AG10803 (cell line): ENCODE measurements at places on chromosomes 7 and 10.

DNA sequence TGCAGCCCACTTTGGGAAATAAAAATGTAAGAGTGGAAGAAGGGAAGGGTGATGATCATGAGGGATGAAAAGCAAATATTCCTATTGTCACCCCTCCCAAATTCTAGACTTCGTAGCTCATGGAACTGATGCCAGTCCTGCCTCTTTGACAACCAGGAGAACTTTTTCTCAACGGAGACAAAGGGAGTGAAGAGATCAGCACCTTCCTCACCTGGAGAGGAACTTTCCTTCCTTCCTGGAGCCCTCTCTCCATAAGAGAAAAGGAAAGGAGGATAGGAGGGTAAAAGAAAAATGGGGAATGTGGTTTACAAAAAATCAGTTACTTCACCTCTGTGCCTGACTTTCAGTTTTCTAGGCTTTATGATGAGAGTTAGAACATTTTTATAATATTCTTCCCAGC, 3.4 kb downstream of the TBX20 start:
- DNase-seq = no peak

- DNase-seq = no peak
Measured at GRCh38 chr10:99520040-99520846, 12.5 kb upstream of the NKX2-3 start.

DNA sequence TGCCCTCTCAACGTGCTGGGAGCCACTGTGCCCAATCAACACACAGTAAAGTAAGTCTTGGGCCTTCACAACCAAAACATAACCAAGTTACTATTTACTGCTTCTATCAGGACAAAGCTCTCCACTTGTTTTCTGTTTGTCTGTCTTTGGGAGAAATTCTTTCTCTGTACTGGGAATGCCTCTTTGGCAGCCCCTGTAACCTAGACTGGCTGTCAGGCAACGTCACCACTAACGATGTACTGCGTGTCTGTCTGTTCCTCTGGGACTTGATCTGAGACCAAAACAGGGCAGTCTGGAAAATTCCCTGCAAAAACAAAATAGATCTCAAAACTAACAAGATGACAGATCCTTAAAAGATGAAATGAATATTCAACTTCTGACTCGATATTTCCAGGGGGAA, 113.0 kb downstream of the SMURF1 start:
- peak; percentile 63 for DNase-seq

- peak; percentile 88 for DNase-seq
Measured at GRCh38 chr10:12195603-12196506, at the start of the genes CDC123 and NUDT5. CDC123 (plus strand) TSS chr10:12196188; CDS start chr10:12196246, 58 bp downstream. NUDT5 (minus strand) TSS chr10:12195891; CDS start chr10:12186291, 9,600 bp downstream.

- DNase-seq = peak; percentile 1
Measured at GRCh38 chr7:89023206-89023605, 227.7 kb upstream of the TEX47 start.

DNA sequence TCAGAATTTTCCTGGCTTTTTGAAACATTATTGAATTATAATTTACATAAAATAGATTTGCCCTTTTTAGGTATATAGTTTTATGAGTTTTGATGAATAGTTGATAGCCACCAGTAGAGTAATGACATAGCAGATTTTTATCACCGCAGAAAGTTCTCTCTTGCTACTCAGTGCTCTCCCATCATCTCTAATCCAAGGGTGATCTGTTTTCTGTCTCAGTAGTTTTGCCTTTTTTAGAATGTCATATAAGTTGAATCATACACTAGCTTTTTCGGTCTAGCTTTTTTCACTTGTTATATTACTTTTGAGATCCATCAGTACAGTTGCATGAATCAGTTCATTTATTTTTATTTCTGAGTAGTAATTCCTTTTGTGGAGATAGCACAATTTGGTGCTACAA, 17.9 kb downstream of the RSBN1L start:
- DNase-seq = no peak

DNA sequence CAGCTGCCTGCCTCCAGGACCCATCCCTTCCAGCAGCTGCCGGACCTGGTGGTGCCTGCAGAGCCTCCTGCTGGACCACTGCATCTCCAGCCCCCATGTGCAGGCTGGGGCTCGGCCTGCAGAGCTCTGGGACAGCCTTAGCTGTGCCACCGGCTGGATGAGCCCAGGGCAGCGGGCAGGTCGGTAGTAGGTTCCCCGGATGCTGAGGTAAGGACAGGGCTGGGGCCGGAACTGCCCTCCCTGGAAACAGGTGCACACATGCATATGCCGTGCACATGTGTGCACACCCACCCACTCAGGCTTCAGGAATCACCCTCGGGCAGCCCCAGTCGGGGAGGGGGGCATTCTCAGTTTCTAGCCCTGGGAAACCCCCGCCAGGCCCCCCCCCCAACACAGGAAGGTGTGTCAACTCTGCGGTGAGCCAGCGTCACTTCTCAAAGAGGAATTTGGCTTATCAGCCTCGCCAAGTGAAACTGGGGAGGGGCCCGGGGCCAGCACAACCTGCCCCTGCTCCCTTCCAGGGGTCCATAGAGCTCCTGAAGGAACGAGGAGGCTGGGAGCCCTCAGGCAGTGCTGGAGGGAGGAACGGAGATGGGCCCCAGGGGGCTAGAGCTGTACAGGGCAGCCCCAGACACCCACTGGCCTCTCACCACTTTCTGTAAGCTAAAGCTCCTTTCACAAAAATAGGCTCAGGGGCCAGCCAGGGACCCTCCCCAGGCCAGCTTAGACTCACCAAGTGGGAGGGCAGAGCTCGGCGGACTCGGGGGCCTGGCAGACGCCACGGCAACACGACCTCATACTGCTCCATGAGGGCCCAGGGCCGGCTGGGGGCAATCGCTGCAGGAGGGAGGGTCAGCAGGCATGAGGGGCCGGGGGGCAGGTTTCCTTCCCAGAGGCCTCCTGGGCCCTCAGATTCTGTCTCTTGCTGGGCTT, 1.7 kb downstream of the ADAM8 start:
- no peak for DNase-seq

DNA sequence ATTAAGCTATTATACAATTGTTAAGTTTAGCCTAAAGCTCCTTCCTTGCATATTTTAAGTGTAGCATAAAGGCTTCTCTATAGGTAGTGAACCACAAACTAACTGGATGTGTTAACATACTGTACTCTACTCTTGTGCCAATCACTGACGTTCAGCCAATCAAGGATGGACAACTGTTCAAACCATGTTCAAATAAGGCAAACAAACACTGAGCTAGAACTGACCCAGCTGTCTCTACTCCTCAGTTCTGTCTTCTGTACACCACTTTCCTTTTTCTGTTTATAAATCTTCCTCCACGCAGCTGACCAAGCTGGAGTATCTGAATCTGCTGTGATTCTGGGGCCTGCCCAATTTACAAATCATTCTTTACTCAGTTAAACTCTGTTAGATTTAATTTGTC, 188.7 kb upstream of the MBL2 start:
- DNase-seq = no peak

- DNase-seq = no peak
Measured at GRCh38 chr7:52659178-52659577, 376.3 kb upstream of the POM121L12 start.

DNA sequence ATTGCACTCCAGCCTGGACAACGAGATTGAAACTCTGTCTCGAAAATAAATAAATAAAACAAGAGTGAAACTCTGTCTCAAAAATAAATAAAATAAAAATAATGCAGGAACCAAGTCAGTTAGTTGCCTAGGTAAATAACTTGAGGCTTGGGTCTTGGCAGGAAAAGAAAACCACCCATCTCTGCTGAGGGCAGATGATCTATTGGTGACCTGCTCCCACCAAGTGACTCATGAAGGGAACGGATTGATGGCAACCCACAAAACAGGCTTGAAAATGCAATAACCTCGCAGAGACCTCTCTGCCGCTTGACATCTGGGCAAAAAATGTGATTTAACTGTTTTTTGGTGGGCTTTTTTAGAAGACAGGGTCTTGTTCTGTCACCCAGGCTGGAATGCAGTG, 86.6 kb downstream of the CALN1 start:
- DNase-seq = no peak

DNA sequence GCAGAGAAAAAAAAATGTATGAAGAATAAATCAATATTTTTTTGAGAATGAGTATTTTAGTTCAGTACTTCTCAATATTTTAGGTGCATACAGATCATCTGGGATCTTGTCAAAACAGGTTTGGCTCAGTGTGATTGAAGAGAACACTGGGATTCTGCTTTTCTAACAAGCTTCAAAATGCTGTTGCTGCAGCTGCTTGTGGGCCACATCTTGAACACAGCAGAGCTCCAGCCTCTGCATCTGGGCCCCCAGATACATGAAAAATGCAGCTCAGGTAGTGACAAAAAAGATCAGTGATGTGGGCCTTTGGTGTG, 1177.1 kb upstream of the C7orf33 start:
- peak; percentile 11 for DNase-seq

DNA sequence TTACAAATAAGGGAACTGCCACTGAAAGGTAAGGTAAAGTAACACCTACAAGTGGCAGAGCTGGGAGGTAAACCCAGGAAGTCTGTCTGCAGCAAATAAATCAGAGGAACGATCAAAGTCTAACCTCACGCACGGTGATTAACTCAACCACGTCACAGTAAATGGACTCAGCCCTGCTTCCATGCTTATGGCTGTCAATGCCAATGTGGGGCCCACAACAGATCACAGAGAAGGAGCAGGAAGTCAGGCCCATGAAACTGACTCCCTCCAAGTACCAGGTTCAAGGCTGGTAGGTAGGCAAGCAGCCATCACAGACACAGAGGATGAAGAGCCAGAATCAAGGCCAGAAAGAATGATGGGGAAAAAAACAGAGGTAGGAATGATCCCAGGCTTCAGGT, 38.0 kb upstream of the ACSL5 start:
- no peak for DNase-seq

DNA sequence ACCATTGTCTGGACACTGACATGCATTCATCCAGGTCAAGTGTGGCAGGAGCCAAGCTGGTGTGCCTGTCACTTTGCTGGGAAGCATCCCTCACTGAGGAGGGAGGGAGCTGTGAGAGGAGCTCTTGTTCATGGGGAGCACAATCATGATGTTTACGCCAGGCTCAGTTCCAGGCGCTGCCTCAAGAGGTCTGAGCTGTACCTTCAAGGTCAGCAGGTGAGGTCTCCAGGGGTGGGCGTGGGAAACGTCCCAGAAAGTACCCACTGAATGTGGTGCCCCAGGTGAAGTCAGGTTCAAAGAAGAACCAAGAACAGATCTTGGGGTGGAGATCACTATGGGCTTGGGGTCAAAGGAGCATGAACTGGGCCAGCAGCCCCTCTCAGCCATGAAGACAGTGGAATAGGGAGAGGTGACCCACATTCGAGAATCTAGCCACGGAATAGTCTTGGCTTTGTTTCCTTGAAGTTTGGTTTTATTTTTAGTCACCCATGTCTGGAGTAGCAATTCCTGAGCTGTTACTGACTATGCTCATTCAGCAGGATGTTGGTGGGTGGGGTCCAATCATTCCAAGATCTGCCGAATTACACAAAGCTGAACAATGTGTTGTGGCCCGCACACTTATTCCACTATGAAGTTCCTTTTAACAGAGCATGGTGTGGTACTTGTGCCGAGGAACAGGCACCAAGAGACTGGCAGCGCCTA, 29.3 kb downstream of the NPS start:
- no peak for DNase-seq

- no peak for DNase-seq
Measured at GRCh38 chr10:74750848-74751274, 75.5 kb upstream of the KAT6B start.

GRCh38 chr10:43353495-43354329, 17.7 kb upstream of the FXYD4 start:
- DNase-seq = no peak

- DNase-seq = peak; percentile 54
Measured at GRCh38 chr10:6786579-6787031, 206.5 kb upstream of the PRKCQ start.

DNA sequence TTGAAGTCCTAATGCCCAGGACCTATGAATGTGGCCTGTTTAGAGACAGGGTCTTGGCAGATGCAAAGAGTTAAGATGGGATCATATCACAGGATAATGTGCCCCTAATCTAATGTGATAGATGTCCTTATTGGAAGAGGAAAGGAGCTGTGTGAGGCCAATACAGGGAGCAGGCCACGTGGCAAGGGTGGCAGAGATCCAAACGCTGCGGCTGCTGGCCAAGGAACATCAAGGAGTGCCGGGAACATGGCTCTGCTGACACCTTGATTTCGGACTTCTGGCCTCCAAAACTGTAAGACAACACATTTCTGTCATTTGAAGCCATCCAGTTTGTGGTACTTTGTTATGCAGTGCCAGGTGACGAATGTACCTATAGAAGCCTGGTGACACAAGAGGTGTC, 37.7 kb upstream of the EZH2 start:
- DNase-seq = no peak

GRCh38 chr7:123846217-123846891, 1.4 kb downstream of the HYAL4 start:
- DNase-seq = no peak

GRCh38 chr7:66216687-66217086, 11.6 kb downstream of the TPST1 start:
- DNase-seq = no peak

- no peak for DNase-seq
Measured at GRCh38 chr7:7992506-7992905, 23.9 kb downstream of the GLCCI1 start.

- DNase-seq = no peak
Measured at GRCh38 chr10:133344236-133344635, 2.9 kb upstream of the PRAP1 start.

- DNase-seq = no peak
Measured at GRCh38 chr7:13835442-13835841, 154.0 kb downstream of the ETV1 start.
